ENCODE measurements at places on chromosomes 5 and 9.

GRCh38 chr5:171578829-171579491 is 159.5 kb downstream of the FGF18 start:
- no peak for DNase-seq

DNA sequence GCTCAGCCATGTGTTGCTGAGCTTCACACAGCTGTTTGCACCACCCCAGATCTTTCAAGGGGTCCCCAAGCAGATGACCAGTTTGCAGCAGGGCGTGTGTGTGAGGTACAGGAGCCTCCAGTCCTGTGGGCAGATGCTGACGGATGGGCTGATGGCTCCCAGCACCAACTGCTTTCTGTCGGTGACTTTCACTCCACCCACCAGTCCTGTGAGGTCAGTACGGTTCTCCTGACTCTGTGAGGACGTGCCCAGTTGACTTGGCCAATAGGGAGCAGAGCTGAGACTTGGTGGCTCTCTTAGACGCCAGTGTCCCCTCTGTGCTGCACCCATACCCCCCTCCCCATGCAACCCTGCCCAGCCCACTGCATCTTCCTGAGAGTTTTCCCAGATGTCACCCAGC is 19.7 kb downstream of the COL5A1 start:
- DNase-seq: peak; percentile 13

GRCh38 chr5:107889387-107889786 is 218.7 kb upstream of the EFNA5 start:
- DNase-seq: no peak

GRCh38 chr5:142998316-142999020 is 228.3 kb downstream of the ARHGAP26 start:
- DNase-seq: no peak

- DNase-seq: no peak
Measured at GRCh38 chr9:136858844-136859757, 7.0 kb downstream of the MAMDC4 start.

DNA sequence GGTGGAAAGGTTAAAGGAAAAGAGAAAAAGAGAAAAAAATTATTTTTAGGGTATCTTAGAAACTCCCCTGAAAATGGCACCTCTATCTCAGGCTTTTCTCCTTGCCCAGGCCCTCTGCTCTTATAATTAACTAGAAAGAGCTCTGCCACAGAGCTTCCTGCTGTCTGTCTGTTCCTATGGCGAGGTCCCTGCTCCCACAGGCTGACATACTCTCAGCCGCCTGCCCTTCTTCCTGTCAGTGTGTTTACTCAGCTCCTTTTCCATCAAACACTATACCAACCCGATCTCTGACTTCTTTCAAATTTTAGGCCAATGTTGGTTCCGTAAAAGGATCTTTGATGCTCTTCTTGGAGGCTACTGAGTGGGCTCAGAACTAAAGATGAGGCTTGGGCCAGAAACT is 482.6 kb downstream of the DMAC1 start:
- DNase-seq: no peak

GRCh38 chr5:113162208-113162607 is 185.6 kb downstream of the DCP2 start:
- DNase-seq: no peak

- peak; percentile 18 for DNase-seq
Measured at GRCh38 chr9:134570151-134570621, 71.4 kb upstream of the COL5A1 start.

GRCh38 chr9:15299374-15299939 is 7.6 kb downstream of the TTC39B start:
- peak; percentile 64 for DNase-seq
